ENCODE measurements at places on chromosomes 7 and 10. TPM values are rescaled to one million over a fixed set of nuclear protein-coding genes. Genes with fewer than 3 reads are reported as not detected.

The SPDYE11 gene
- total RNA-seq = not detected

The NAT16 gene
- total RNA-seq = not detected

The FKBP6 gene
- total RNA-seq = not detected

The FBXL13 gene
- 2.0 TPM for total RNA-seq

The SAP25 gene
- total RNA-seq = not detected

The CRYGN gene
- not detected for total RNA-seq

The CHCHD2 gene
- total RNA-seq = 373 TPM

The PHYHIPL gene
- total RNA-seq = not detected

The SMO gene
- total RNA-seq = 14.0 TPM

The C7orf33 gene
- total RNA-seq = not detected

The CACNA2D1 gene
- 23.4 TPM for total RNA-seq

The GPR141 gene
- not detected for total RNA-seq

The CADPS2 gene
- total RNA-seq = 3.0 TPM

The RNF148 gene
- 2.9 TPM for total RNA-seq

The SP8 gene
- total RNA-seq = not detected

The CAV1 gene
- total RNA-seq = 122 TPM

The SPRN gene
- under 0.01 TPM for total RNA-seq

The STEAP4 gene
- 0.15 TPM for total RNA-seq

The SLC18A2 gene
- total RNA-seq = not detected

The RBM20 gene
- total RNA-seq = 0.33 TPM

The SMC3 gene
- total RNA-seq = 23.6 TPM

The NUDT1 gene
- total RNA-seq = 26.2 TPM

The GIMAP6 gene
- not detected for total RNA-seq

The TMEM176B gene
- not detected for total RNA-seq

The EBLN1 gene
- total RNA-seq = not detected

The GTF2IRD1 gene
- total RNA-seq = 7.7 TPM

The NUTM2A gene
- 1.1 TPM for total RNA-seq

The FAM171A1 gene
- 4.3 TPM for total RNA-seq

The WNT8B gene
- not detected for total RNA-seq

The ZNF487 gene
- total RNA-seq = 1.3 TPM

The SPDYE6 gene
- not detected for total RNA-seq

The ZNF425 gene
- total RNA-seq = 1.5 TPM

The C10orf62 gene
- total RNA-seq = not detected

The ZNF680 gene
- total RNA-seq = 11.9 TPM

The DPY19L1 gene
- total RNA-seq = 26.2 TPM

The OR9A4 gene
- total RNA-seq = not detected

The SPDYE2B gene
- not detected for total RNA-seq

The ARHGAP12 gene
- 65.1 TPM for total RNA-seq

The MYL10 gene
- not detected for total RNA-seq

The ITIH5 gene
- 1.1 TPM for total RNA-seq

The DGKI gene
- 0.77 TPM for total RNA-seq

The RBP4 gene
- not detected for total RNA-seq

The MYO3A gene
- not detected for total RNA-seq

The PNLIP gene
- total RNA-seq = not detected

The CHCHD1 gene
- 25.8 TPM for total RNA-seq

The MKX gene
- not detected for total RNA-seq

The DOCK4 gene
- 12.7 TPM for total RNA-seq

The KLLN gene
- total RNA-seq = 1.00 TPM

The SFR1 gene
- 10.9 TPM for total RNA-seq

The FAM185A gene
- total RNA-seq = 6.9 TPM

The DYNC1I1 gene
- total RNA-seq = 1.2 TPM

The ZNF746 gene
- total RNA-seq = 29.3 TPM

The MACC1 gene
- total RNA-seq = under 0.01 TPM

The C10orf53 gene
- total RNA-seq = not detected

The NRBF2 gene
- total RNA-seq = 24.7 TPM

The PRTFDC1 gene
- total RNA-seq = 1.00 TPM

The EXOC4 gene
- 98.4 TPM for total RNA-seq

The DPP6 gene
- total RNA-seq = 1.2 TPM

The SND1 gene
- total RNA-seq = 269 TPM

Data from melanocyte of skin (primary cell).